ENCODE measurements at places on chromosomes 3 and 15.

- no peak for DNase-seq
These were observed 64.4 kb upstream of the TPM1 start for GRCh38 chr15:62977952-62978811.

GRCh38 chr3:135261214-135261775 lies 466.2 kb downstream of the EPHB1 start:
- DNase-seq: no peak

DNA sequence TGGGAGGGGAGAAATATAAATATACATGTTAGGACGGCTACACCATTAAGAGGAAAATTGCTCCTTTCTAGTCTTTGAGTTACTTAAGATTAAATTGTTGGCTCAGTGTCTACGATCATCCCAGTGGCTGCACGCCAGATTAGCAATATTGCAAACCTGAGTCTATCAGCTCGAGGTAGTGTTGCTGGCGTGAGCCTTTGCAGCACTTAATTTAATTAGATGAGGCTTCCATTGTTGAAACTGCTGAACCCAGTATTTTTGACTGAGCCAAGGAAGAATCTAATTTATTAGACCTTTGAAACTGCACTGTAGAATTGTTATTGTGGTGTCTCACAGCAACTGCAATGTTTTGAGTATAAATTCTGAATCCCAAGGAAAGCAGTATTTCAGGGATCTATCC lies 782.4 kb upstream of the ROBO1 start:
- DNase-seq: no peak

DNA sequence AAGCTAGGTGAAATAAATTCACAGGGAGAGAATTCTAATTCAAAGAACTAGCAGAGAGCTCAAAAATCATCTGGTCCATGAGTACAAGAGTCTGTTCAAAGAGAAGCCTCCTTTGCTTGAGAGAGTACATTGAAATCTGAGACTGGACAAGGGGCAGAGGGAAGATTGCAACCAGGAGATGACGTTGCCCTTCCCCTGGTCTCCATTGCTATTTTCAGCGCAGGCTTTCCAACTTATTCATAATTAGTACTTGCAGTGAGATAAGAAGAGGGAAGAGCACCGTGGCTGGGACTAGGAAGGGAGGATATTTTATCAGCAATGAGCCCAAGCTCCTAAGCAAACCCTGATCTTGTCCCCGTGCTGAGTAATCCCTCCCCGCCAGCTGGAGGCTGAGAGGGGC lies 251.8 kb upstream of the RORA start:
- DNase-seq: no peak

DNA sequence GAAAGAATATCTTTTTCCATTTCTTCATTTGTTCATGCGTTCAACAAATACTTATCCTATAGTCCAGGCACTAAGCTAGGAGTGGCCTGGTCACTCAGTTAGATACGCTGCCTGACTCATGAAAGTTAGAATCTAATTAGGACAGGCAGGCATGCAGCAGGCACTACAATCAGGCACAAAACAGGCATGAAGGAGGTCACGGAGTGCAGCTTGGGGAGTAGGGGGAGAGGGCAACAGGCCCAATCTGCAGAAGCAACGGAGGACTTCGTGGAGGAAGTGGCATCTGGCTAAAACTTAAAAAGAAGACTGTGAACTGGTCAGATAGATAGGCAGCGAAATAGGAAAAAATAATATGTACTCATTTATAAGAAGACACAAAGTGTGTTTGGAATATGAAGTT lies 420.9 kb downstream of the MAGI1 start:
- no peak for DNase-seq

- no peak for DNase-seq
These were observed 49.3 kb upstream of the KCNAB1 start for GRCh38 chr3:156071031-156071430.

GRCh38 chr15:100821327-100821726 lies 58.3 kb upstream of the ALDH1A3 start:
- no peak for DNase-seq

Measured in stimulated activated CD8-positive, alpha-beta memory T cell treated with anti-CD3 and anti-CD28 coated beads, Interleukin-4, amount 100 ng/mL, for 4 hours (primary cell).